Activated CD4-positive, alpha-beta T cell treated with anti-CD3 and anti-CD28 coated beads for 1 hour (primary cell): ENCODE measurements at places on chromosomes 16 and 17.
A peak's percentile ranks its signal among the peaks of the same experiment; 100 is the strongest.

GRCh38 chr16:84369938-84370627 is 1.7 kb downstream of the ATP2C2 start:
- no peak for DNase-seq

DNA sequence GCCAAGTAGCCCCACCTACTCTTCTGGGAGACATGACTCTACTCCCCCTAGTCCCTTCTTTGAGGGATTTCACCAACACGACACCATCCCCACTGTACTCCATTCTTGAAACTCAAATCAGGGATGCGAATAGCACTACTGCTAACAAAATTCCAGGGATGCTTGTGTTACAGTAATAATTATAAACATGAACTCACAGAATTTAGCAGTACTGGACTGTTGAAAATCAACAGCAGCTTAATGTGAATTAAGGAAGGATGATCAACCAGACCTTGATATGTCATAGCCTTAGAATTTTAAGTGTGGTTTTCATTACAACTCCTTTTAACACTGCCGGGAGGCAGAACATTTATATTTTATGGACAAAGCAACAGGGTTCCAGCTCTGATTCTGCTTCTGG is 37.9 kb downstream of the AMFR start:
- no peak for DNase-seq

DNA sequence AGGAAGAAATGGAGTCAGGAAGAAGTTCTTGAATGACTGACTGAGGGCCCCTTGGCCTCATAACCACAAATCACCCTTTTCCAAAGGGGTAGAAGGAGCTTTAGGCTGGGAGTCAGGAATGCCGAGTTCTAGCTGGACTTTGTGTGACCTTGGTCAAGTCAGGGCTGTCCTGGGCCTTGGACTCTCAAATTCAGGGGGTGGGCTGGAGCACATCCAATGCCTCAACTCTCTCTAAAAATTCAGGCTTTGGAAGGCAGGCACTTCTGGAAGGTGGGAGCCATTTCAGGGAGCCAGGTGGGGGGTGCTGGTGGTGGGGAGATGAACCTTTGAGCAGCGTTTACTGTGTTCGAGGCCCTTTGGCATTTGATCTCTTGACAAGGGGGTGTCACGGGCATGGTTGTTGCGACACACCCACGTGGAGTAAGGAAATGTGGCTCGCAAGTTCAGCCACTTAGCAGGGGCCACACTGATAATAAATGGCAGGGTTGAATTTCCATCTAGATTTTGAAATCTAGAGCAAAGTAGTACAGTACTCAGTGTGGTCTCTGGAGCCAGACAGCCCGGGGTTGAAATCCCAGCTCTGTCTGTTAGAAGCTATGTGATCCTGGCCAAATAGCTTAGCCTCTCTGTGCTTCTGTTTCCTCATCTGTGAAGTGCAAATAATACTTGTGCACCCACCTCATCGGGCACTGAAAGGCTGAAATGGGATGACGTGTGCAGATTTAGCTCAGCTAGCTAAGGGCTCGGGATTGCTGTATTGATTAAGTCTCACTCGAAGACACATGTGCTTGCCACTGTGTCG is 47.1 kb upstream of the CIBAR2 start:
- DNase-seq = no peak

DNA sequence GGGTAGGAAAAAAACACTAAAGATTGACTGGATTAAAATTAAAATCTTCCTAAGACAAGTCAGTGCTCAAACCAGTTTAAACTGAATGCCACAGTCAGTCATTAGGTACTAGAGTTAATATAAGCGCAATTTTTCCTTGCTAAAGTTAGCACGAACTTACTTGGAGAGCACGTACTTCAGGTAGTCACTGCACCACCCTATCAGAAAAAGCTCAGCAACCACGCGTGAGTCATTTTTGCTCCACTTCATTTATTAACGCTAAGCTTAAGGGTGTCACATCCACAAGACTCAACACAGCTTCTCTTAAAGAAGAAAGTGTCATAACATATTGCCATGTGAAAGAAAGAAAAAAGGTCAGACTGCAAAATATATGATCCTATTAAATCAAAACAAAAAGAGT is 53.1 kb downstream of the TEX2 start:
- DNase-seq = no peak

DNA sequence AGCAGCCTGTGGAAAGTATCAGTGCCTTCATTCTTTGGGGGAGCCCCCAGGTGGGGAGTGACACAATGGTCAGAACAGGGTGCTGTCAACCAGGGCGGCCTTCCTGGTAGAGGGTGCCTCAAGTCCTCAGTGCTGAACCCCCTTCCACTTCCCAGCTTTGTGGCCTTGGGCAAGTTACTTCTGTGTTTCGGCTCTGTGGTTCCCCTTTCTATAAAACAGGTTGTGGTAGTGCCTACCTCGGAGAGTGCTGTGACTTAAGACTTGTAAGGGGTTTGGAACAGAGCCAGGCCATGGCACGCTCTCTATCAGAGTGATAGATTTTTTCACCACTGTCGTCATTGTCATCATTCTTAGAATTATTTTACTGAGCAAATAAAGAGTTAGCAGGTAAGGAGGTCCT is 141.1 kb downstream of the CCDC182 start:
- peak; percentile 45 for DNase-seq

- no peak for DNase-seq
Measured at GRCh38 chr16:984736-985636, 3.4 kb downstream of the SOX8 start.

GRCh38 chr17:29593591-29594518 is 923 bp downstream of the ANKRD13B start:
- DNase-seq = no peak

- no peak for DNase-seq
Measured at GRCh38 chr16:23518435-23518891, 8.2 kb upstream of the GGA2 start.

- DNase-seq = no peak
Measured at GRCh38 chr17:46875849-46876352, 24.5 kb downstream of the WNT9B start.
